ENCODE measurements at places on chromosomes 6 and 20.

DNA sequence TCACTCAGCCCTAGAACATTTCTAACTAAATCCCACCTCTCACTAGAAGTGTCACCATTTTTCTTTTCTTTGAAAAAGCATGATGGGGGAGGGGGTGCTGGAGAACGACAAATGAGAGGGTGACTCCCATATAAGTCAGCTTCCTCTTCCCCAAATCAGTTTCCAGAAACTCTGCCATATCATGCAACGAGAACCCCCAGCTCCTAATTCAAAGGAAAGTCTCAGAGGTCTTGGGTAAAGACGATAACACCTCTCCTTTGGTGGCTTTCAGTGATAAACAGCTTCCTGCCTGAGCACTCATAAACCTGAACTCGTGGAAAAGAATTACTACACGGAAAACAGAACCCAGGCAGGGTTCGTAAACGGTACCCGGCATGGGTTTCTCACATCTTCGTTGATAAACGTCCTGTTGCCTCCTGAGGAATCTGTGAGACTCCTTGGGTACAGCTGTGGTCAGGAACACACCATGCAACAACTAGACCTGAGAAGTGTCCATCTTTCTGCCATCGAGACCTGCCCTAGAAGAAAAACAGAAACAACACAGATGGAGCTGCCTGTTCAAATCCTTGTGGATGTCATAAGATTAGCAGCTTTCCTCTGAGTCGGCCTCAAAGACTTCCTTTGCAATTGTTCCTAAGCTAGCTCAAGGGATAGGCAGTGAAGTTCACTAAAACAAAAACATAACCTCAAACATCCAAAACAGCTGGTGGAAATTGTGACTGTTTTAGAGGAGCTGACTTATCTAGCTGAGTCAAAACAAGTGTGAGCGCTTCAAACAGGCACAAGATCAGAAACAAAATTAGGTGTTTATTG, 185.8 kb upstream of the PRDM1 start:
- peak; percentile 52 for DNase-seq

DNA sequence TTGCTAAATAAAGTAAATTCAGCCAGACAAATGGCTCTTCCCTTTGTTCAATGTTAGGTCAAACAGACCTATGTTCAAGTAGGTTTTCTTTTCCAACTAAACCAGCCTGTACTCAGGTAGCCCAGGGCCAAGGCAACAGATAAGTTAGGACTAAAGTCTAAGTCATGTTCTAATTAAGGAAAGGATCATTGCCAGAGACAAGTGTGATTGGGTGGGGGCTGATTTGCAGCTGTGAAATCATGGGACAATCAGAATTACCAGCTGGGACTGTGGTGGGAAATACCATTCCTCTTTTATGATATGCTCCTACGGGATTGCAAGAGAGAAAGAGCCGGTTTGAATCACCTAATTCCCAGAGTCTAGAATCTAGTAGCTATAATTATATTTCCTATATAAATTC, 4.2 kb upstream of the FBXO30 start:
- DNase-seq, result peak; percentile 25

GRCh38 chr6:129749749-129750120, 39.8 kb upstream of the ARHGAP18 start:
- peak; percentile 16 for DNase-seq

DNA sequence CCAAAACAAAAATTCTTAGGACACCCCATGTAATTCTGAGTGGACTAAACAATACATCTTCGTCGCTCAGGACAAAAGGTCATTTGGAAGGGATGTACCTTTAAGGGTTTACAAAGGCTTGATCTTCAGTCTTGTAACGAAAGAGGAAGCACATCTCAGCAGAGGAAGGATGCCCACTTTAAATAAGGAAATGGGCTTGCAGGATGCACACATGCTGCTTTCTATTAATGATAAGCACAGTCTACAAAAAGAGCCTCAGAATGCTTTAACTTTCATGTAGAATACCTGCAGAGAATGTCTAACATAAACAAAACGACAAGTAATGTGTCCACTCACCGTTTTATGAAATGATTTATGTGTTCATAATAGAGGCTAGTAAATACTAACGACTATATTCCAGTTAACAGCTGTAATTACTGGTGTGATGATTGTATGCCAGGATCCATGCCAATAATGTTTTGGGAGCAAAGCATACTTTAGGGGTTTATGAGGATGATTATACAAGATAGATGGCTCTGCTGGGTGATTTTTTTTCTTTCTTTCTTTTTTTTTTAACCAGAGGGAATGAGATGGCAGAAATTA, 216.9 kb downstream of the GMDS start:
- DNase-seq, result no peak

DNA sequence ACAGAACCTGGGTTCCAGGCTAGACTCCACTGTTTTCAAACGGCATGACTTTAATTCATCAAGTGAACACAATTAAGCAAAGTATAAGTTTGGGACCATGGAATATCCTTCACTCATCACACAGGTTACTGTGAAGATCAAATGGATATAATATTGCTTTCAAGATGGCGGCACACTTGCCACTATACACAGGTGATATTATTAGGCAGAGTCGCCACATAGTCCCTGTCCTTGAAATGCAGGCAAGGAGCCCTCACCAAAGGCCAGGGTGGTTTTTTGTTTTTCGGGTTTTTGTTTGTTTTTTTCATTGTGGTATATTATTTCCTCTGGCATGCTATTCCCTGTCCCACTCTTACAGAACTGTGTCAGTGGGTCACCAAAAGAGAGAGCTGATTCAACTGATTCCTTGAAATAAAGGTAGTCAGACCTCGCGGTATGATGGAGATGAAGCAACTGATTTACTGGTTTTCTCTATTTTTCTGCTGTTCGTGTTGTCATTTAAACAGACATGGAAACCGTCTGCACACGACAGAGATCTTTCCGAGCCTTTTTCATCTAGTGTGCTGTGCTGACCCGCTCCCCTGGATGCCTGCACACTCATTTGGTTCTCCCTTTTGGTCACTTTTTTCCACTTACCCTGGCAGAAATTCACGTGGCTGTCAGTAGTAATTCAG, 29.7 kb downstream of the MYB start:
- no peak for DNase-seq

DNA sequence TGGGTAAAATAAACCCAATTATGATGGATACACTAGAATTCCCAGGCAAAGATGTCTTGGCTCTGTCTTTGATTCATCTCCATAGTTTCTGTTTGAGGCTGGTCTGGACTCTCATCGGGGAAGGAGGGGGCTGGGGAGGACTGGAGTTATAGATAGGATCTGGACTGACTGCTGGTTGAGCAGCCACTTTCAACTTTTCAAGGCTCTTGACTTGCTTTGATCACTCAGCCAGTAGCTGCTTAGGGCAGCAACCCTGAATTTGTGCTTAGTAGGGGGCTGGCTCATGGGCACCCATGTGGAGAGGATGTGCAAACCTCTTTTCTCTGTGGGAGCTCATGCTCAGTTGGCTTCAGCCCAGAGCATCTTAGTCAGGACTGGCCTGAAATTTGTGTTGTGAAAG, 114.0 kb upstream of the NEDD9 start:
- no peak for DNase-seq

DNA sequence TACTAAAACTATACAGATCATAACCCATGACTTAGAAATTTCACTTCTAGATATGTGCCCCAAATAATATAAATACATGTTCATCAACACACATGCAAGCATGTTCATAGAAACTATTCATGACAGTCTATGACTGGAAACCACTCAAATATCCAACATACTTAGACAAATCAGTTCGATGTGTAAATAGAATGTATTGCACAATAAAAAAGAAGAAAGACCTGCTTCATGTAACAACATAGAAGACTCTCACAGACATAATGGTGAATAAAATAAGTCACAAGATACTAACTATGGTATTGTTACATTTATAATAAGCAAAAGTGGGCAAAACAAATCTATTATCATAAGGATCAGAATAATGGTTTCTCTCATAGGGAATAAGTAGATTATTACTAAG, 163.5 kb upstream of the THBS2 start:
- DNase-seq, result no peak

DNA sequence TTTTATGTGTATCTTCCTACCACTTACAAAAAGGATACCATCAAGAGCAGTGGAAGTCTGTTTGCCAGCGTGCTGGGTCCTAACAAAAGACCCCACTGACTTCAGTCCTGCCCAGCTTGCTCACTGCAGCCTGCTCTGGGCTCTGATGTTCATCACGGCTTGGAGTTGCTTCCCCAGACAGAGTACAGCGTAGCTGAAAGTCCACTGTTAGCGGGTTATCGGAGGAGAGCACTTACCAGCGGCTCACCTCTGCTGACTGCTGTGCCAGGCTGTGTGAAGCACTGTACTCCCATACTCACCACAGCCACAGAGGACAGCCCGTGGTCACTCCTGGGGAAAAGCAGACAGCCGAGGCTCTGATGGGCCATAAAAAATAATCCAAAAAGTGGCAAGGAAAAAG, 40.2 kb downstream of the CTCFL start:
- DNase-seq, result no peak

GRCh38 chr20:57522380-57523140, 2.4 kb downstream of the CTCFL start:
- DNase-seq, result no peak

DNA sequence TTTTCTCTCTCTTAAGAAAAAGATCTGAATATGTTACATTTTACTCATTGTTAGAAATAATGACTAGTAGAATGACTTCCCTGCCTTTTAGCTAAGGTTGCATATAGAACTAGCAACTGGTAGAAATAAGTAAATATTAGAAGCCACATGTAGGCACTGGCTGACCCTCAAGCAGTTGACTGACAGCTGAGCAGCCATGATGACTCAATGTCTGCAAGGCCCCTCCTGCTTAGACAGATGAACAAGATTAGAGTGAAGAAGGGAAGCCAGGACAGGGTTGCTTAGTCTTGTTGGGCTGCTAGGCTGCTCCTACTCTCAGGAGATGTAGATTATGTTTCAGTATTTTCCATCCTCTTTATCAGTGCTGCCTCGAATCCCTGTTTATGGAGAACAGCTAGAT, 6.5 kb downstream of the MEP1A start:
- no peak for DNase-seq

- no peak for DNase-seq
These were observed 10.5 kb downstream of the SAYSD1 start for GRCh38 chr6:39104528-39104927.

GRCh38 chr20:62367633-62368391, 700 bp upstream of the LAMA5 start:
- peak; percentile 76 for DNase-seq

- DNase-seq, result no peak
These were observed 616.5 kb upstream of the CITED2 start for GRCh38 chr6:139990856-139991465.

- no peak for DNase-seq
These were observed 27.7 kb upstream of the CARMIL1 start for GRCh38 chr6:25251426-25251825.

- no peak for DNase-seq
These were observed 100.7 kb downstream of the VEGFA start for GRCh38 chr6:43870660-43871061.

- no peak for DNase-seq
These were observed 8.5 kb downstream of the STAU1 start for GRCh38 chr20:49179368-49180277.

- no peak for DNase-seq
These were observed 11.0 kb downstream of the VSX1 start for GRCh38 chr20:25070821-25071473.

DNA sequence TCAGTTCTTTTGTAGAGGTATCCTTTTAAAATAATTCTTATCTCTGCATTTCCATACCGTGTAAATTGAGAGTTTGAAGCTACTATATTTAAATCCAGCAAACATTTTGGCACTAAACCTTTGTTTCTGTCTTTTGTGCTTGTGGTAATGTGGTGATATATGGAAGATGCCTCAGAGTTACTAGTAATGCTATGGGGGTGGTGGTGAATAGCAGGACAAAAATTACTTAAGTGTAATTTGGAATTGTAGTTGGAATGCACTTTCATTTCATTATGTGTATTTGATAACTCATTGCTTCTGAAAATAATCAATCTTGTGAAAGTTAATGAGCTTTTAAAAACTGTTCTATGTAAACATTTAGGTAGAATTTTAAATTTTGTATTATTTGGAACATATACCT, 404.5 kb downstream of the PHF3 start:
- no peak for DNase-seq

DNA sequence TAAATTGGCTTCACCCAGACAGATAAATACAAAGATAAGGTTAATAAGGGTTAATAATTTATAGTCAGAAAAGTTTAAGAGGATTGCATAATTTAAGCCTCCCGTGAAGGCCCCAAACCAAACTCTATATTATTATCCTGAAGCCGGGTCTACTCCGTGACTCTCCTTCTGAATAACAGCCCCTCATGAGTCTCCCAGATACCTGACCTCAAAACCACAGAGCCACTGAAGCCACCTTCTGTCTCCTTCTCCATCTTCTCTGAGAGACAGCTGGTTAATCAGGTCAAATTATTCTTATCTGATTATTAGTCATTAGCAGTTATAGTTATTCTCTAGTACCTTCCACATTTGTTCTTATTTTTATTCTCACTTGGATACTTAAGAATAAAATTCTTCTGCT, 569.2 kb upstream of the AGPAT4 start:
- DNase-seq, result no peak

DNA sequence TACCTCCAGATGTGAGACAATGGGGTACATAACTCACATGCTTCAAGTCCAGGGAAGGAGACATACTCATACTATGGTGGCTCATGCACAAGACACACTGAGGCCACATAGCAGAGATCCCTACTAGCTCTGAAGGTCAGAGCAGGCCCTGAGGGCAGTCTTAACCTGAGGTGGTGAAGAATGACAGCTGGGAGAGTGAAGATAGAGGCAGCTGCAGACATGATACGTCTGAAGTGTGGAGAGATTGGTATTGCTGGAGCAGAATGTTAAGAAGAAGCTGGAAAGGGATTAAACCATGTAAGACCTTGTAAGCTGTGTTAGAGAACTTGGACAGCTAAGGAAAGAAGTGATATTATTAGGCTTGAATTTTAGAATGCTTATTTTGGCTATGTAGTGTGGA, 32.9 kb downstream of the PGM3 start:
- DNase-seq, result peak; percentile 41

- DNase-seq, result no peak
These were observed 76.7 kb upstream of the IYD start for GRCh38 chr6:150291968-150292710.

DNA sequence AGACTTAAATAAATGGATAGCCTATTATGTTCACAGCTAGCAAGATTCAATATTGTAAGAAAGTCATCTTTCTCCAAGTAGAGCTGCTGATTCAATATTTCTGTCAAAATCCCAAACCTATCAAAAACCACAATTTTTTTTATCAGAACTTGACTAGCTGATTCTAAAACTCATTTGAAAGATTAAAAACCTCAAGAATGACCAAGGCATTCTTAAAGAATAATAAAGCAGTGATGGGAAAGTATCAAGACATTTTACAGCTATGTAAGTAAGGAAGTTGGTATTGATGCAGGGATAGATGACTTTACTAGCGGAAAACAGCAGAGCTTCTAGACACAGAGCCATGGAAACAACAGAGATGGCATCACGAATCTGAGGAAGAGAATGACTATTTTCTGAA, 64.7 kb downstream of the SAMD3 start:
- DNase-seq, result no peak

- no peak for DNase-seq
These were observed 4.3 kb upstream of the COX4I2 start for GRCh38 chr20:31633339-31633914.

- peak; percentile 89 for DNase-seq
These were observed 637 bp downstream of the MYLK4 start for GRCh38 chr6:2749969-2750600.

GRCh38 chr6:11727998-11728961, 50.3 kb downstream of the ADTRP start:
- DNase-seq, result no peak

- DNase-seq, result peak; percentile 69
These were observed 2.7 kb upstream of the MEI4 start for GRCh38 chr6:77650098-77650663.

GRCh38 chr6:128464790-128465189, 55.6 kb downstream of the PTPRK start:
- DNase-seq, result no peak

GRCh38 chr6:130693944-130694343, 133.3 kb upstream of the SMLR1 start:
- no peak for DNase-seq
